ENCODE measurements at places on chromosomes 1 and 21.

DNA sequence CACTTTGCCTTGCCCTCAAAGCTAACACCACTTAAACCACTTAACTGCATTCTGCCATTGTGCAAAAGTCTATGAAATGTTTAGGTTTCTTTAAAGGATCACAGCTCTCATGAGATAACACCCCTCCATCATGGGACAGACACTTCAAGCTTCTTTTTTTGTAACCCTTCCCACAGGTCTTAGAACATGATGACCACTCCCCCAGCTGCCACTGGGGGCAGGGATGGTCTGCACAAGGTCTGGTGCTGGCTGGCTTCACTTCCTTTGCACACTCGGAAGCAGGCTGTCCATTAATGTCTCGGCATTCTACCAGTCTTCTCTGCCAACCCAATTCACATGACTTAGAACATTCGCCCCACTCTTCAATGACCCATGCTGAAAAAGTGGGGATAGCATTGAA, 7.7 kb downstream of the ADAMTS1 start:
- DNase-seq = no peak

DNA sequence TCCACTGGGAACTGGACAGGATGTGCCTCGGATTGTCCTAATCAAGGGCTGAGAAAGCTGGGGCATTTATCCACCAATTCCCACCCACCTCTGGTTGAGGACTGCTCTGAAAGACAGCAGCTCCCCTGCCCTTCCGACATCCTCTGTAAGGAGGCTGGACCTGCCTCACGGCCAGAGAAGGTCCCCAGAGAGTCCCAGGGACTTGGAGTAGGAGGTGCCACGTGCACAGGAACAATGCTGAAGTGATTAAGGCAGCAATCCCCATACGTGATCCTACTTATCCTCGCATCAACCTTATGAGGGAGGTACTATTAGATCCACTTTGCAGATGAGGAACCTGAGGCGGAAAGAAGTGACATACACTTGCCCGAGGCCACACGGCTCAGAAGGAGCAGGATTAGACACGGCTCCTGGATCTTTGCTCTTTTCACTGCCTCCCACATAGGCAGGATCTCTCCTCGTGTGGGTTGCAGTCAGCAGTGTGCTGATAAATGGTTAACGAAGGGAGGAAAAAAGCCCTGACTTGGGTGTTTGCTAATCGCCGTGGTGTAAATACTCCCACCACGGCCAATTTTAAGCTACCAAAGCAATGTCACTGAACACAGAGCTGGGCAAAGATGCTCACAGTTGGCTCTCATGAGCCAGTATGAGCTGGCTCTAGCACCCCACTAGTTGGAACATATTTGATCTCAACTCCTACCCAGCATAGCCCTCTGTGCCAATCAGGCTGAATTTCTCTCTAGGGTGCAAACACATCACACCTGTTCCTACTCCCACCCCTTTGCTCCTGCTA, 18.6 kb upstream of the LDLRAP1 start:
- no peak for DNase-seq

- no peak for DNase-seq
Observed at GRCh38 chr1:153431427-153431826, 15.1 kb downstream of the S100A7A start.

- DNase-seq = no peak
Observed at GRCh38 chr1:110107867-110108469, 4.3 kb upstream of the UBL4B start.

DNA sequence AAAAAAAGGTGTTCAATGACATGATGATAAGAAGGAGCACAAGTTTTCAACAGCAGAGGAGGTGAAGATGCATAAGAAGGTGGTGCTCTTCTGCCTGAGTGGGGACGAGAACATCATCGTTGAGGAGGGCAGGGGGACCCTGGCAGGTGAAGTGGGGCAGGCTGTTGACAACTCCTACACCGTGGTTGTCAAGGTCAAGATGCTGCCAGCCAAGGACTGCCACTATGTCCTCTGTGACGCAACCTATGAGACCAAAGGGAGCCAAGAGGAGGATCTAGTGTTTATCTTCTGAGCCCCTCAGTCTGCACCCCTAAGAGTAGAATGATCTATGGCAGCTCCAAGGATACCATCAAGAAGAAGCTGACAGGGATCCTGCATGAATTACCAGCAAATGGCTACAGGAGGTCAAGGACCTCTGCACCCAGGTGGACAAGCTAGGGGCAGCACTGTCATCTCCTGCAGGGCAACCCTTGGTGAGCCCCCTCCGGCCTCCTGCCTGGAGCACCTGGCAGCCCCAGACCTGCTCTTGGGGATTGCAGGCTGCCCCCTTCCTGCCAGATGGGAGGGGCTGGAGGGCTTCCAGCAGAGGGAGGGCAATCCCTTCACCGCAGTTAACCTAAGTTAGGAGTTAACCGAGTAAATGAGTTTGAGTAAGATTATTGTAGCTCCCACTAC, 80.5 kb downstream of the ZNF281 start:
- DNase-seq = no peak

GRCh38 chr1:113665071-113665470, 94.2 kb downstream of the PHTF1 start:
- DNase-seq = no peak

GRCh38 chr1:171922999-171923398, 81.7 kb downstream of the DNM3 start:
- no peak for DNase-seq

DNA sequence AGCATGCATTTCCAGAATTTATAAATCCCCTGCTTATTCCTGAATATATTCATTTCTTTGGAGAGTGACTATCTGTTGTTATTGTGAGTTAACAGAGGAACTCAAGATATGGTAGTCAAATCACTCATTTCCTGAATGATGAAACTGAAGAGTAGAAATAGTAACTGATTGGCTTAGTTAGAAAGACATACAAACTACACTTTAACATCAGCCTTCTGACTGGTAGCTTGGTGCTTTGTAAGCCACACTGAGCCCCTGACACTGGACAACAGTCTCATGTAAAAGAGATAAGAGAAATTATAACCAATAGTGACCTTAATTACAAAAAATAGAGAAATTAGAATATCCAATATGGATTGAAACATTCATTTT, 4.8 kb downstream of the GBP7 start:
- DNase-seq = no peak

- no peak for DNase-seq
Observed at GRCh38 chr1:201482755-201483154, 13.8 kb upstream of the PHLDA3 start.

Data from NCI-H1436 (cell line).